H4 (cell line): ENCODE measurements at places on chromosomes 12 and 14.
A peak's percentile ranks its signal among the peaks of the same experiment; 100 is the strongest.

DNA sequence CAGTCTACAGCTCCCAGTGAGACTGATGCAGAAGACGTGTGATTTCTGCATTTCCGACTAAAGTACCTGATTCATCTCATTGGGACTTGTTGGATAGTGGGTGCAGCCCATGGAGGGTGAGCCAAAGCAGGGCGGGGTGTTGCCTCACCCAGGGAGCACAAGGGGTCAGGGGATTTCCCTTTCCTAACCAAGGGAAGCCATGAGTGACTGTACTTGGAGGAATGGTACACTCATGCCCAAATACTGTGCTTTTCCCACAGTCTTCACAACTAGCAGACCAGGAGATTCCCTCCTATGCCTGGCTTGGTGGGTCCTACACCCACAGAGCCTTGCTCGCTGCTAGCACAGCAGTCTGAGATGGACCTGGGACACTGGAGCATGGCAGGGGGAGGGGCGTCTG is 21.0 kb upstream of the ABCC9 start:
- DNase-seq, result no peak

DNA sequence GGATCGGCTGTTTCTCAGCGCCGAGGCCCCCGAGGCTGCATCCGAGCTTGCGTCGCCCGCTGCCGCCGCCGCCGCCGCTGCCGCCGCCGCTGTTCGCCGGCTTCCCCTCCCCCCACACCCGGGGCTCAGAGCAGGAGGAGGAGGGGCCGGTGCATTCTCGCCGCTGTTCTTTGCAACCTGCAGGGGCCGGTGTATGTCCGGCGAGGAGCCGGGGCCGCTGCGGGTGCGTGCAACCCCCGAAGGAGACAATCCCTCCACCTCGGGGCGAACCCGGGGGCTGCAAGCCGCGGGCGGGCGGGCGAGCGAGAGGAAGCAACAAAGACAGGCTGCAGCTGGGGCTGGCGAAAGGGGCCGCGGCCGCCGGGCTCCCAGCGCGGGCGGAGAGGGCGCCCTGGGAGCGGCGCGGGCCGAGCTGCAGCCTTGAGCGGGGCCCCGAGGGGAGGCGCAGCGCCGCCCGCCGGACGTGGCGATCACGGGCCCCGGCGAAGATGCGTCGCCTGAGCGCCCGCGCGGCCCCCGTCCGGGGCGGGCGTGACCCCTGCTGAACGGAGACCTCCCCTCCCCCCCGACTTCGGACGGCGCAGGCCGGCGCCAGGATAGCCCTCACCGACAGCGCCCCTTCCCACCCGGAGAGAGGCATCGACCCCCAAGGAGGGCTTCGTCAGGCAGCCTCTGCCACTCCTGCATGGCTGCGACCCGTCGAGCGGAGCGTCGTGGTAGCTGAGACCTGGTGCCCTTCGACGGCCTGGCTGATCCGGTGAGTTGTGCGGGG is 702 bp downstream of the FAM222A start:
- no peak for DNase-seq

DNA sequence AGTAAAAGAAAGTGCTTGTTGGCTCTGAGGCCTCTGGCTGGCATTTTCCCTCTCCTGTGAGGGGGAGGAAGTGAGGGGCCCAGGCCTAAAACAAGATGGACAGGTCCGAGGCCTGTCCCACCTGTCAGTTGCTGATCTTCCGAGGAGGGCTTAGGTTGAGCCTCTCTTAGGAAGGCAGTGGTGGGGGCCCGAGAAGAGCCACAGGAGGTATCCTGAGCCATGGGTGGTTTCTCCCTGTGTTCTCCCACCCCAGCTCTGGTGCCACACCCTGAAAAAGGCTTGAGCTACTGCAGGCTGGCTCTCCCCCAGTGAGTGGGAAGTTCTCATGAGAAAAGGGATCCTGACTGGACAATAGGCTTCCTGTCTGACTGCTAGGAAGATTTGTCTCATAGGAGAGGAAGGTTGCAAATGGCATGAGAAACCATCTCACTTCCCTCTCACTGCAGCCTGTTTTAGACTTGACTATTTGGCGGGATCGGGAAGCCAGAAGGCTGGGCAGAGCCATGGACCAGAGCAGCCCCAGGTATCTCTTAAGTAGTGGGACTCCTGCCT is 72.1 kb upstream of the SRSF5 start:
- DNase-seq, result no peak

DNA sequence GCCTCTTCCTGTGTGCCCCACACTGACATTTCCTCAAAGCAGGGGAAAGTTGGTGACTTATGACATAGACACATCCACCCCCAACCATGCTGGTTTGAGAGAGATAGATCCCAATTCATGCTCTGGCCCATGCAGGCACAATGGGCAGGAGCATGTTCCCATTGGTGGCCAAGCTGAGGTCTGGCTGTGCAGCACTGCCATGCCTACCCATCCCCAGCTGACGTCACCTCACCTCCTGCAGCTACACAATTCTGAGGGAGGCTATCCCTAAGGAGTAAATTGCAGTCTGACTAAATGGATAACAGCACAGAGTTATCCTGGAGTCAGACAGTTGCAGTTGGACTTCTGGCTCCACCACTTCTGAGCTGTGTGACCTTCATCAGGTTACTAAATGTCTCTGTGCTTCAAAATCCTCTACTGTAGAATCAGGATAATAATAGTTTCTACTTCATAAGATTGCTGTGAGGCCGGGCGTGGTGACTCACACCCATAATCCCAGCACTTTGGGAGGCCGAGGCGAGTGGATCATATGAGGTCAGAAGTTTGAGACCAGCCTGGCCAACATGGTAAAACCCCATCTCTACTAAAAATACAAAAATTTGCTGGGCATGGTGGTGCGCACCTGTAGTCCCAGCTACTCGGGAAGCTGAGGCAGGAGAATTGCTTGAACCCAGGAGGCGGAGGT is 323.9 kb downstream of the BCL11B start:
- DNase-seq, result no peak

DNA sequence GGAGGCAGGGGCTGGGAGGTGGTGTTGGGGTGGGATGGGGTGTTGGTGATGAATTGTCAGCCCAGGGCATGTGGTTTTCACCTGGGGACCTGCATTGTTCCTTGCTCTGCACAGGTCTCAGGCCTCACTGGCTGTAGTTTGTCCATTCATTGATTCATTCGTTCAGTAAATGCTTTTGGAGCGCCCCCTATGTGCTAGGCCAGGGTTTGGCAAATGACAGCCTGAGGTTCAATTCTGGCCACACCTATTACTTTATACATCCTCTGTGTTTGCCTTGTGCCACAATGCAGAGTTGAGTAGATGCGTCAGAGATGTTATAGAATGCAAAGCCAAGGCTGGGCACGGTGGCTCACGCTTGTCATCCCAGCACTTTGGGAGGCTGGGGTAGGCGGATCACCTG is 4.7 kb downstream of the ADCK1 start:
- no peak for DNase-seq

DNA sequence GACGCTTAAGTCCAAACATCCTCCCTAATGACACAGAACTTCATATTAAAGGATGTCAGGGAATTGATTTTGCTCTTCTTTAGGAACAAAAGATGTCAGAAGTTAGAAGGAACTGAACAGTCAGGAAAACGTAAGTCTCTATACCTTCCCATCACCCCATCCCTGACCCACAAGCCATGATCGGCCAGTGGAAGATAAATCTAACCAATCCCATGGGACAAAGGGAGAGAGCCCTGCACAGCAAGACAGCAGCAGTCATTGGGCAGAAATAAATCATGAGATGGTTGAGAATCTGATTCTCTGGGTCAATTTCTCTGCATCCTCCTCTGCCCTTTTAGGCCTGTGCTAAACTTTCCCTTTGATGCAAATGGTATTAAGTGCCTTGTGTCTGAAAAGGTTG is 414.9 kb downstream of the RGS6 start:
- no peak for DNase-seq

GRCh38 chr14:31657917-31658316 is 96.7 kb downstream of the NUBPL start:
- DNase-seq, result no peak

GRCh38 chr12:1553987-1554982 is 40.1 kb downstream of the FBXL14 start:
- no peak for DNase-seq

DNA sequence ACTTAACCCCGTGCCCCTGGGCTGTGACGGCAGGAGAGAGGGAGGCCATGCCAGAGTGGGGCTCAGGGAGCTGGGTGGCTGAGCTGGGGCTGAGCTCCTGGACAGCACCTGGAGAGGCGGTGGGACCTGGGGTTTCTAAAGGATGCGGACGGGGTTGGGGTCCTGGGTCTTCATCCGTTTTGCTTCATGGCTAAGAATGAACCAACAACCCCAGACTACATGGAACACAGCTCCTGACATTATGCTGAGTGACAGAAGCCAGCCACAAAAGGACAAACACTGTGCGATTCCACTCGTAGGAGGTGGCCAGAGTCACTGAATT is 60.6 kb downstream of the NCOR2 start:
- no peak for DNase-seq

GRCh38 chr12:57124261-57124877 is 3.9 kb upstream of the LRP1 start:
- peak; percentile 67 for DNase-seq

- DNase-seq, result peak; percentile 28
Measured at GRCh38 chr12:90250766-90251165, 542.1 kb upstream of the ATP2B1 start.

DNA sequence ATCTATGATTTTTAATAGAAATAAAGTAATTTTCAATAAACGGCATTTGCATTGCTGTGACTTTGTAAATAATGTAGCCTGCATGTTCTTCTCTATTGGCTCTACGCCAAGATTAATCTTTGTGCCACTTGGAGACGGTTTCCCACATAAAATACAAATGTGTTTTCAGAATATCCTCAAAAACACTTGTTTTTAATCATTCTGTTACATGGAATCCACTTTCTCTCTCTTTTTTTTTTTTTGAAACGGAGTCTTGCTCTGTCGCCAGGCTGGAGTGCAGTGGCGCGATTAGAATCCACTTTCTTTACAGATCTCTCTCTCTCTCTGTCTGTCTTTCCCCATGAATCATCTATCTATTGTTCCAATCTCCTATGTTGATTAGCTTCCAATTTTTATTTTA is 22.8 kb upstream of the SSPN start:
- DNase-seq, result no peak

- no peak for DNase-seq
Measured at GRCh38 chr12:54350743-54351142, 13.5 kb downstream of the GPR84 start.

DNA sequence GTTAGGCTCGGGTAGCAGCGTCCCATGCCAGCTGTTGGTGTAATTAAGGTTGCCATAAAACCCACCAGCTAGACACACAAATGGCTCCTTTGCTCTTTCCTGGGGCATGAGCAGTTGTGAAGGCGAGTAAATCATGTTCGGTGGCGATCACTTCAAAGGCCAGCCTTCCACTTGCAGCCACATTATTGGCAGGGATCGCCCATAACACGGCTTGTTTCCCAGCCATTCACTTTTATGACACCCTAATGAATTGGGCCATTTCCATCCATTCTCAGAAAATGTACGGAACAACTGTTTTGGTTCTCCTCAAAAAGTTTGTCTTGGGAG is 63.4 kb downstream of the BEGAIN start:
- peak; percentile 1 for DNase-seq

DNA sequence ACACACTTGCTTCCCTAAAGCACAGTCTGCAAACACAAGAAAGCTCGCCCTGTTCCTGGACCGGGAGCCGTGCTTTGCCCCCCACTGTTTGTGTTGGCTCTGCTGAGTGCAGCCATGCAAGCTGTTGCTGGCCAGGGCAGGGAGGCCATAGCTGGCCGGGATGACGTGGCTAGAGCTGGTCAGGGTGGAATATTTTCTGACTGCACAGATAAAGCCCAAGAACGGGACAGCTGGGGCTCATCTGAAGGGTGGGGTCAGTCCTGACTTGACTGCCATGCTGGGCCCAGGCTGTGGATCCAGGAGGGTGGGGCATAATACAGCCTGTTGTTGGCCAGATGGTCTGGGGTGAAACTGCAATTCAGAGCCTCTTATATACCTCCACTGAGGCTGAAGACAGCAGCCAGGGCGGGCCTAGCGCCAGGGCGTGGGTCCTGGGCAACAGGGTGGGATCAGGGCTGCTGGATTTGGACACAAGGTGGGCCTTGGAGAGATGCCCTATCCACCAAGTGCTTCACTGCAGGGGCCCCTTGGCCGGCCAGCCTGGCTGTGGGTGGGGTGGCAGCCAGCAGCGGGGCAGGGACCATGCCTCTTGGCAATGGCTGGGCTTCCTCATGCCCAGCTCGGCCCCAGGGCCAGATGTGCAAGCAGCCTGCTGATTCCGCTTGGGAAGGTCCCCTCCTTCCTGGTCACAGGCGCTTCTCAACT is 14.8 kb downstream of the KMT5A start:
- no peak for DNase-seq

DNA sequence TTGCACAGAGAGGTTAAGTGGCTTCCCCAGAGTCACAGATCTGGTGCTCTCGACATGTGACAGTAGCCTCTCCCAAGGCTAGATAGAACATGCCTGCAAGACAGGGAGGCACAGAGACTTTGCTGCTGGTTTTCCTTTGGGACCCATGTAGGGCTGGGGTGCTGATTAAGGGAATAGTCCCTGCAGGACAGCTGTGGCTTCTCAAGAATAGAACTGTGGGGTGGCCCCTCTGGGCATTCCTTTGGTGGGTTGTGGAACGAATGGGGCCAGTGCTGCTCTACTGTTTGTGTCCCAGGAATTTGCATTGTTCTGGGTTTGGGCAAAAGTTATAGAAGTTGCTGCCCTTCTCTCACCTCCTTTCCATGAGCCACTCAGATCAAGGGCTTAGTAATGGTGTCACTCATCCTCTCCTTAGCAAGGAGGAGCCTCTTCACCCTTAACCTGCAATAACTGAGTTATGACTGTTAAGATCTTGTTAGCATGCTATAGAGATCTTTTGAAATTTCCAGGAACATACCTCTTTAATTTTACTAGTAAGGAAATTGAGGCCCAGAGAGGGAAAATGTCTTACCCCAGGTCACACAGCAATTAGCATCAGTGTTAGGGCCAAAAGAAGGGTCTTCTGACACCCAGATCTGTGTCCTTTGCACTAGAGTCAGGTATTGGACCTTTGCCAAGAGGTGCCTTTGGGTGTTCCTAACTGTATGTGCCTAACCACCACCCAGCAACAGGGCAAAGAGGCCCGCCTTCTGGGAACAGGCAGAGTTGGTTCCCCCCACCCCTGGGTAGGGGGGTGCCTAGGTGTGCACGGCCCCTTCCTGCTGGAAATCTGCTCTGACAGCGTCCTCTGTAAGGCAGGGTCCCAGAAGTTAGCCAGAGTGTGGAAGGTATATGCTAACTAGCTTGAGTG is 31.4 kb downstream of the CD9 start:
- no peak for DNase-seq

DNA sequence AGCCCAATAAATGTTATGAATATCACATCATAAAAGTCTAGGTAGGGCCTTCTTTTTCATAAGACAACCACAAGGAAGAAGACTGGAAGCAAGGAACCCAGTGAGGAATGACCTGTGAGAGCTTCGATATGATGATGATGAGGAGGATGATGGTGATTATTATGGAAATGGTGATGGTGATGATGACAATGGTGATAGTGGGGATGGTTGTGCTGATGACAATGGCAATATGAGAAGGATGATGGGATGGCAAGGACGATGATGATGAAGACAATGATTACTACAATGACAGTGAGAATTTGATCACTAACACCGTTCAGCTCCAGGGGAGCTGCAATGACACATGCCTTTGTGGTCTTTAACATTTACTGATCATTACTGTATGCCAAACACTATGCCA is 7.7 kb upstream of the CKAP4 start:
- DNase-seq, result no peak

GRCh38 chr14:75831952-75832351 is 149.8 kb downstream of the TGFB3 start:
- DNase-seq, result no peak

GRCh38 chr12:75635606-75636444 is 124.4 kb upstream of the KRR1 start:
- DNase-seq, result peak; percentile 94

- DNase-seq, result no peak
Measured at GRCh38 chr12:24121911-24122310, 172.4 kb upstream of the SOX5 start.
